Panc1 (cell line): ENCODE measurements at places on chromosomes 3 and 15.

DNA sequence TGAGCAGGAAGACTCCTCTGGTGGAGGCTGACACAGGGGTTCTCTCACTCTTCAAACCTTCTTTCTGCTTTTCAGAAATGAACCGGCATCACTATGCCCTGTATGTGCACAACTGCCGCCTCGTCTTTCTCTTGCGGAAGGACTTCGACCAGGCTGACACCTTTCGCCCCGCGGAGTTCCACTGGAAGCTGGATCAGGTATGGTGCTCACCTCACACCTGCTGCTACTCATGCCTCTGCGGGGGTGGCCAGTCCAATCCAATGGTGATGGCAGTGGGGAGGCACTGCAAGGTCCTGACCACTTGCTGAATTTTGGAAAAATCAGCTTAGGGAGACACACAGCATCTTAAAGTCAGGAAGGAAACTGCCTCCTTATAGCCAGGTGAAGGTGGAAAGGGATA lies 211.3 kb upstream of the TRIM42 start:
- DNase-seq = no peak

GRCh38 chr15:70113304-70113700 lies 15.6 kb upstream of the TLE3 start:
- DNase-seq = no peak

DNA sequence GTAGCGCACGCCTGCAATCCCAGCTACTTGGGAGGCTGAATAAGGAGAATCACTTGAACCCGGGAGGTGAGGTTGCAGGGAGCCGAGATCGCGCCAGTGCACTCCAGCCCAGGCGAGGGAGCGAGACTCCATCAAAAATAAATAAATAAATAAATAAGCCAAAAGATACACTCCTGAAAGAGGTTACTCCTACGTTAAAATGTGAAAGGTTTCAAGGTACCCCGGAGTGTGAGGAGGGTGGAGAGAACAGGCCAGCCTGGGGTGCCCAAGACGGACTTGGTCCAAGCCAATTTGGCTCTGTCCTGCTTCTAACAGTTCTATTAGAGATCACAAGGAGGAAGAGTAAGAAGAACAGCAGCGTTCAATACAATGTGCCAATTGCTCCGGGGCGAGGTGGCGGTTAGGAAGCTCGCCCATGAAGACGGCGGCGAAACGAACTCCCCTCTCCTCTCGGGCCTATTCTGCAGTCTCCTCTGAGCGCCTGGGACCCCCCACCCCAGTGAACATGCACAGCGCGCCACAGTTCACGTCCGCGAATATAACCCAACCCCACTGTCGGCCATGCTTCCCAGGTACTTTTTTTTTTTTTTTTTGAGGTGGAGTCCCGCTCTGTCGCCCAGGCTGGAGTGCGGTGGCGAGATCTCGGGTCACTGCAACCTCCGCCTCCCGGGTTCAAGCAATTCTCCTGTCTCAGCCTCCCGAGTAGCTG lies 942 bp downstream of the ELP6 start:
- no peak for DNase-seq

- no peak for DNase-seq
These were observed 722.9 kb upstream of the CFAP20DC start for GRCh38 chr3:59772416-59773408.

DNA sequence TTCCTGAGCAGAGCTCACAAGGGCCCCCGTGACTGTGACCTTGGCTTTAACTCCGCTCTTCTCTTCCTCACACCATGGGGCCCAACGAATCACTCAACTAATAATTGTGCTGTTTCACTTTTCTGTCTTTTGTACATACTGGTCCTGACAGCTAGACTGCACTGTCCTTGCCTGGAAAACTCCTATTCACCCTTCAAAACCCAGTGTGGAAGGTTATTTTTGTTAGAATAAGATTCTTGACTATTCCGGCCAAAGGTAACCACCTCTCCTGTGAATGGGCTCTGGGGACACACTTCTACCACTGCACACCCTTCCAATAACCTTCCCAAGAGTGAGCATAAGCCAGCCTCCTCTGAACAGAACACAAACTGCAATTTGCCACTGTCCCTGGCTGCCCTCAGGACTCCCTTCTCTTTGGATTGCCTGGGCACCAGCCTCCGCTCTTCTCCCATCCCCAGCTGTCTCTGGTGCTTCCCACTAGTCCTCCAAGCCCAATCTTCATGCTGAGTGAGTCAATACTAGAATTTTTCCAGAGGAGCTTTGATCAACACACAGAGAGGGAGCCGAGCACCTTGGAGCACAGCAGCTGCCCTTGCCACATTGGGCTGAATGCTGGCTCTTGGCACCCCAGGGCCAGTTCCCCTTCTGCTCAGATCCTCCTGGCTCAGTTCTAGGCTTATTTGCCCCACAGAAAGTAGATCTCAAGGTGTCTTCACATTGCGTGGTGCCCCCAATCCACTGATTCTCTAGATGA lies 2.1 kb downstream of the SCN5A start:
- no peak for DNase-seq

GRCh38 chr15:93829115-93829870 lies 402.1 kb upstream of the MCTP2 start:
- DNase-seq = no peak

GRCh38 chr3:18245721-18246120 lies 179.4 kb downstream of the SATB1 start:
- DNase-seq = no peak

DNA sequence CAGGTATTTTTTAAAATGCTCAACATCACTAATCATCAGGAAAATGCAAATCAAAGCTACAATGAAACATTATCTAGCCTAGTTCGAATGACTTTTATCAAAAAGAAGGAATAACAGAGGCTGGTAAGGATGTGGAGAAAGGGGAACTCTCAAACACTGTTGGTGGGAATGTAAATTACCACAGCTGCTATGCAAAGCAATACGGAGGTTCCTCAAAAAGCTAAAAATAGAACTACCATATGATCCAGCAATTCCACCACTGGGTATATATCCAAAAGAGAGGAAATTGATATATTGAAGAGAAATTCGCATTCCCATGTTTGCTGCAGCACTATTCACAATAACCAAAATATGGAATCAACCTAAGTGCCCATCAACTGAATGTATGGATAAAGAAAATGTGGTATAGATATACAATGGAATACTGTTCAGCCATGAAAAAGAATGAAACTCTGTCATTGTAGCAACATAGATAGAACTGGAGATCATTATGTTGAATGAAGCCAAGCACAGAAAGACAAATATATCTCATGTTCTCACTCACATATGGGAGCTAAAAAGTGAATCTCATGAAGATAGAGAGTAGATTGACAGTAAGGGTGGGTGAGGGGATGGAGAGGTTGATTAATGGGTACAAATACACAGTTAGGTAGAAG lies 19.7 kb upstream of the CLN6 start:
- DNase-seq = no peak

- DNase-seq = no peak
These were observed 89.3 kb upstream of the IGSF10 start for GRCh38 chr3:151550025-151550618.

DNA sequence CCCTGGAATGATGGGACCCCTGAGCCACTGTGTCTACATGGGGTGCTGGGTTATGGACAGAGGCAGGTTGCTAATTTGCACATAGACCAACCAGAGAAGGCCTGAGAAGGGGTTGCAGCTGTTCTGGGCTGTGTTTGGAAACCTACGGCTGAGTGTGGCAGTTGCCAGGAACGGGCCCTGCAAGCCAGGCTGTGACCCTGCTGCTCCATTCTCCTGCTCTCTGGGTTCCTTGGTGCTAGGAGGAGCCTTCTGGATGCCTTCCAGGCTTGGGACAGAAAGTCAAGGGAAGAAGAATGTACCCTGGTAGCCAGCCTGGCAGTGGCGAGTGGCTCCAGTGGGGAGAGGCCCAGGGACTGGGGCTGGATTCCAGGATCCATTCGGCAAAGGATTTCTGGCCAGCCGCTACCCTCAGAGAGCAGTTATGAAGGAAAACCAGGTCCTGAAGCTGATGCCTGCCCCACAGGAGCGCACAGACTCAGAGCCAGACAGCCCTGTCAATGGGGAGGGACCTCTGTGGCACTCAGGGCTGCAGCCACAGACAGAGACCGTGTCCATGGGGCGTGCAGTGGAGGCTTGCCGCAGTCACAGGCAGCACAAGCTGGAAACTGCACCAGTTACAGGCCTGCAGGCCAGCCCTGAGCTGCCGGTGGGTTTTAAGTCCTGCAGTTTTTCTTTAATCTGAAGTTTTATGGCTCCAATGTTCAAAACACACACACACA lies 55.1 kb upstream of the ACAD9 start:
- DNase-seq = no peak

GRCh38 chr15:80876348-80876674 lies 97.1 kb downstream of the CEMIP start:
- no peak for DNase-seq

DNA sequence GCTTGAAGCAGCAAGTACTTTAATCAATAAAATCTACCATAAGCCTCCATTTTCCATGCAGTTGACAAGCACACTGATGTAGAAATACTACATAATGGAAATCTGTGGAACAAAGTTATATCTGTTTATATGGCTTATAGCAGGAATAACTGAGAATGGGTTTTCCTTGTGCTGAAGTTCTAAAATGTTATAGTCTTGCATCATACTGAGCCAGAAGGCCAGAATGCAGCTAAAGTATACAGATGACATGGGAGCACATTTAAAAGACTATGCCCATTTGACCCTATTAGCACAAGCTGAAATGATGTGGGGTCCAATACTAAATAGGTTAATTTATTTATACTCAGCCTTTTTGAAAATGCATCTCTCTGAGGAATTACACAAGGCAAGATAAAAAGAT lies 25.1 kb downstream of the SLC24A5 start:
- DNase-seq = no peak
